ENCODE measurements at places on chromosomes 6 and 20.
A peak's percentile ranks its signal among the peaks of the same experiment; 100 is the strongest.

DNA sequence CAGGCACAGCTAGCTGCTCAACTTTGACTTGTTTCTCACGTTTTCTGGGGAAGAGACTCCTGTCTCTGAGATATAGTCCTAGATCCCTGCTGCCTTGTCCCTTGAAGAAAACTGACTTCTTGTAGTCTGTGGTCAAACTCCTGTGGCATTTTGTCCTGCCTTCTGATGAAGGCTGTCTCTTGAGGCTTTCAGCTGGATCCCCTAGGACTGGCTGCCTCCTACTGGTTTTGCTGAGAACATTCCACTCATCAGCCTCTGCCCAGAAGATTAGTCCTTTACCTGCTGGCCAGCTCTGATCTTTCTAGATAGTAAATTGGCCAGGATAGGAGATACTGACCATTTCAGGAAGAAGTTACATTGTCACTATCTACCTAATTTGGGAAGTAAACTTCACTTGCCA is 71.9 kb upstream of the CNR1 start:
- DNase-seq = peak; percentile 28

DNA sequence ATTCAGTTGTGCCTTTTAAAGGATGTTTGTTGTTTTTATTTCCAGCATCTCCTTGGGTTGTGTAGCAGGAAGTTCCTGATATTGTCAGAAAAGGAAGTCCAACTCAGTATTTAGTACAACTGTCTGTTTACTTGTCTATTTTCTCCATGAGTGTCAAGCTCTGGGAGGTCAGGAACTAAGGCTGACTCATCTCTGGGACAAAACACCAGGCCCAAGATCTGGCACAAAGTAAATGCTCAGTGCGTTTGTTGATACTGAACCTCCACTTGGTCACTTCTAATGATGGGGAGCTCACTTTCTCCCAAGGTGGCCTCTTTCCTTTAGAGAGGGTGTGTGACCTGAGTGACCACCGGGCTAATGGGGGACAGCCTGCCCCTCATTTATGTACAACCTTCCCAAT is 12.6 kb upstream of the PIGU start:
- peak; percentile 27 for DNase-seq

GRCh38 chr6:30071858-30072257 is 3.7 kb downstream of the RNF39 start:
- DNase-seq = no peak

GRCh38 chr6:21022343-21023107 is 488.3 kb downstream of the CDKAL1 start:
- DNase-seq = no peak

GRCh38 chr6:119071576-119071975 is 6.9 kb downstream of the FAM184A start:
- DNase-seq = no peak

DNA sequence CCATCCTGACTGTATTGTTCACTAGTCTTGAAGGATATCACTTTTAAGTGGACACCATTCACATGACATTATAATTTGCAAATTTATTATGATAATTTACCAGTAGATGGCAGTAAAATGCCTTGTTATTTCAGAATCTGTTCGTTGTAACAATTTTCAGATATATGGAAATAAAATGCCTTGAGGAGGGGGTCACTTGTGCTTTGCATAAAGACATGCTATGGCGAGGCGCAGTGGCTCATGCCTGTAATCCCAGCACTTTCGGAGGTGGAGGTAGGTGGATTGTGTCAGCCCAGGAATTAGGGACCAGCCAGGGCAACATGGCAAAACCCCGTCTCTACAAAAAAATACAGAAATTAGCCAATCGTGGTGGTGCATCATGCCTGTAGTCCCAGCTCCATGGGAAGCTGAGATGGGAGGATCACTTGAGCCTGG is 9.0 kb upstream of the NCOA6 start:
- DNase-seq = peak; percentile 70

DNA sequence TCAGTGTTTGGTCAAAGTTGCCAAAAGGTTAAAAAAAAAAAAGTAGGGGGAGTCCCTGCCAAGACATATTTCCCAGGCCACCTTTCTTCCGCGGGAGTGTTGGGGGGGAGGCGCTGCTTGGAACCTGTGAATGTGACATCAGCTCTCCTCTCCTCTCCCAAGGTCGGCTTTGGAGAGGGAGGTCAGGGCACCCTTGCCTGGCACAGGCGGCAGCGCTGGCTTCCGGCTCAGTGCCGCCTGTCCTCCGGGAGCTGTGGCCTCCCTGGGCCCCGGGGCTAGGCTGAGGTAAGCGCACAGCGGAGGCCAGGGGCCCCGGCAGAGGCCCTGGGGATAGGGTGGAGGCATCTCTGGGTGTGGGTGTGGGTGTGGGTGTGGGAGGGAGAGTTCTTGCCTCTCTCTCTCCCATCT is 1.9 kb upstream of the EDN1 start:
- no peak for DNase-seq

GRCh38 chr6:42279144-42279781 is 61.6 kb upstream of the MRPS10 start:
- DNase-seq = no peak

- DNase-seq = peak; percentile 45
Observed at GRCh38 chr20:10040070-10040975, 5.5 kb downstream of the ANKEF1 start.

- no peak for DNase-seq
Observed at GRCh38 chr6:150987371-150987828, 121.9 kb downstream of the MTHFD1L start.

GRCh38 chr6:158474961-158475343 is 84.9 kb upstream of the TMEM181 start:
- DNase-seq = no peak

DNA sequence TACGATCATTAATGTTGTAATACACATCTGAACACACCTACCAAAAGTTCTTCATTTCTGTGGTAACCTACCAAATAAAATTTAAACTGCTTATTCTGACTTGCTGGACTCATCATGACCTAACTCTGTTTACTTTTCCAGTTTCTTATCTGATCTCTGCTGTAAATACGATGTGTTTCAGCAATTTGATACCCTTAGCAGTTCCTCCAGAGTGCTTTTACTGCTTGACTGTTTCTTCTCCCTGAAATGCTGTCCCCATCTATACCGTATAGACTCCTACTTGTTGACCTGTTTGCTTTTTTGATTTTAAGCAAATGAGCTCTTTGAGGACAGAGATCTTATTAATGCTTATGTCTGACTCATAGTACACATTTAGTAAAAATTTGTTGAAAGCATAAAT is 119.5 kb downstream of the SCAF8 start:
- DNase-seq = no peak

GRCh38 chr20:54228841-54229240 is 21.0 kb downstream of the PFDN4 start:
- DNase-seq = no peak

DNA sequence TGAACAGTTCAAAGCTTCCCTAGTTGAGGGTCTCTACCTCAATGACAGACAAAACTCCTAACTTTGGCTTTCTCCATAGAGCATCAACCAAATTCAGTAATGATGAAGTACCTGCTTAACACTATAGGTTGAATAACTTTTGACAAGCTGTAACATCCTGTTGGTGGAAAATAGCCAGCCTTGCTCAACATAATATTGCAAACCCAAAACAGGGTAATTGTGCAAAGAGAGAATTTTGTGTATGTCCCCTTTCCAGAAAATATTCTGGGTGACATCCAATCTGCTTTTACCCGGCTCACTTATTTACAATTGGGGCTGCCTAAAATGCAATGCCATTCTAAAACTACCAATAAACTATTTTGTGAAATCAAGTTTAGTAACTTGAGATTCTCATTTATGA is 72.8 kb downstream of the ATXN1 start:
- DNase-seq = no peak

- DNase-seq = no peak
Observed at GRCh38 chr6:170489836-170490235, 63.3 kb downstream of the PSMB1 start.

- DNase-seq = peak; percentile 84
Observed at GRCh38 chr6:151482290-151482689, 11.5 kb upstream of the CCDC170 start.

GRCh38 chr6:152605342-152605741 is 31.8 kb downstream of the SYNE1 start:
- DNase-seq = no peak

DNA sequence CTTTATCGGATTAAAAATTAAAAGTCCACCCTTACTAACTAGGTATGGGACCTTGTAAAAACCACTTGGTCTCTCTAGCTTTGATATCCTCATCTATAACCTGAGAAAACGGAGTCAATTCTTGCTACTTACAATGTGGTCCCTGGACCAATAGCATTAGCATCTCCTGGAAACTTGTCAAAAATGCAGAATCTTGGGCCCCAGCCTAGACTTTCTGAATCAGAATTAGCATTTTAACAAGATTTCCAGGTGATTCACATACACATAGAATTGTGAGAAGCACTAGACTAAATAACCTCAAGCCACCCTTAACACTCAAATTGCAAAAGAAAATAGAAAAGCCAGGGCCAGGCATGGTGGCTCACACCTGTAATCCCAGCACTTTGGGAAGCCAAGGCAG is 96.6 kb downstream of the RNGTT start:
- DNase-seq = no peak

DNA sequence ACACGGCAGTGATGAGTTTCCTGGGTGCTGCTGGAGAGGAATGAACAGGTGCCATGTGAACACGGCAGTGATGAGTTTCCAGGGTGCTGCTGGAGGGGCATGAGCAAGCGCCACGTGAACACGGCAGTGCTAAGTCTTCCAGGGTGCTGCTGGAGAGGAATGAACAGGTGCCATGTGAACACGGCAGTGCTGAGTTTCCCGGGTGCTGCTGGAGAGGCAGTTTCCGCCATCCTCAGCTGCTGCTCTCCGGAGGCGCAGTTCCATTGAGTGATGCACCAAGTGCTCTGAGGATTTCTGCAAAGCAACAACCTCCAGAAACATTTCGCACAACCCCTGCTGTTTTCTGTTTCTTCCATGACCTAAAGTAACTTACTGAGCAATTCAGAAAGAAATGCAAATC is 155.4 kb downstream of the SMOC2 start:
- no peak for DNase-seq

- no peak for DNase-seq
Observed at GRCh38 chr6:83231146-83231545, 38.0 kb downstream of the RWDD2A start.

DNA sequence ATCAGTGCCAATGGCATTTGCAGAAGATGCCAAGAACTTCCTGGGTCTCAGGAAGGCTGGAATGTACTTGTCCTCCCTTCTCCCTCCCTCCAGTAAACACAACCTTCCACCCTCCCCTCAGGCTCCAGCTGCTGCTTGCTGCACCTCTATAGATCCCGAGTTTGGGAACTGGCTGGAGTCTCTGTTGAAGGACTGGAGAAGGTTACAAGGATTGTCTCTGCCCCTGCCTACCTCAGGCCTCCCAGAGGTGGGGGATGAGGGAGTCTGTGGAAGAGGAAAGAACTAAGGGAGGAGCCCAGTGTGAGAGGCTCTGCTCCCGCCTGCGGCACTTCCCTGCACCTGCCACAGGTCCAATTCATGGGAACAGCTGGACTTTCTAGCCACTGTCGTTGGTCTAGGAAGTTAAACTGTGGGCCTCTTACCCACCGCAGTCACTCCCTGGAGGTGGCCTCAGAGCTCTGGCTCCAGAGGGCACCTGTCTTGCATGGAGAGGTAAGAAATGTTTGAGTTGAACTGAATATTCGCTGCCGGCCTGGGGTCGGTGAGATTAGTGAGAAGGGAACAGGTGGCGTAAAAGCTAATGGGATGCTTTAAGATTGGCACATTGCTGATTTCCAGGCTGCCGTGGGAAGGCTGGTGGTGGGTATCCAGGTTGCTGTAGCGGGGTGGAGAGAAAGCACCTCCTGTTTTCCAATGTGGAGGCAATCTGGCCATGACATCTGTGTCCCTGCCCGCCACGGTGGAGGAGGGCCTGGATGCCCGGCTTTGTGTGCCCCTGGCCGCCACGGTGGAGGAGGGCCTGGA is 54.3 kb downstream of the PPP1R14C start:
- DNase-seq = no peak

DNA sequence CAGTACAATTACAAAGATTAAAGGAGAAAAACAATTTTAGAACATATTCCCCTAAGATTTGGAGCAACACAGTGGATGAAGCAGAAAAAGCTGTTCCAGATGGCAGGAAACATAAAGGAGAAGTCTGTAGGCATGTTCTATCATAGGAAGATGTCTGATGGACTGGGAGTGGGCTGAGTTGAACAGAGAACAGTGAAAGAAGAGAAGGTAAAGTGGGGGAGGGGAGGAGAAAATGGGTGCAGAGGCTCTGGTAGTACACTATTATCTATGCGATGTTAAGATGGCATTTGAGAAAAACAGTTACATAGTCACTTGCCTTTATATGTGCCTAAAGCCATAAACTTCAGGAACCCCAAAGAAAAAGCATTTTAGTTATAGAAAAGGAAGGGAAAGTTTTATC is 4.2 kb upstream of the PHIP start:
- DNase-seq = no peak

DNA sequence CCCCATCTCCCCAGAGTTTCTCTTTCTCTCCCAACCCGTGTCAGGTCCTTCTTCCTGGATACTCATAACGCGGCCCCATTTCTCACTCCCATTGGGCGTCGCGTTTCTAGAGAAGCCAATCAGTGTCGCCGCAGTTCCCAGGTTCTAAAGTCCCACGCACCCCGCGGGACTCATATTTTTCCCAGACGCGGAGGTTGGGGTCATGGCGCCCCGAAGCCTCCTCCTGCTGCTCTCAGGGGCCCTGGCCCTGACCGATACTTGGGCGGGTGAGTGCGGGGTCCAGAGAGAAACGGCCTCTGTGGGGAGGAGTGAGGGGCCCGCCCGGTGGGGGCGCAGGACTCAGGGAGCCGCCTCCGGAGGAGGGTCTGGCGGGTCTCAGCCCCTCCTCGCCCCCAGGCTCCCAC is at the start of gene HLA-F:
TSS of gene HLA-F (plus strand) at position 173 of the 404 bp plus-strand sequence. CDS start at position 203, 30 bp downstream.
- peak; percentile 98 for DNase-seq

GRCh38 chr6:606829-607379 is 50.0 kb downstream of the HUS1B start:
- DNase-seq = no peak

DNA sequence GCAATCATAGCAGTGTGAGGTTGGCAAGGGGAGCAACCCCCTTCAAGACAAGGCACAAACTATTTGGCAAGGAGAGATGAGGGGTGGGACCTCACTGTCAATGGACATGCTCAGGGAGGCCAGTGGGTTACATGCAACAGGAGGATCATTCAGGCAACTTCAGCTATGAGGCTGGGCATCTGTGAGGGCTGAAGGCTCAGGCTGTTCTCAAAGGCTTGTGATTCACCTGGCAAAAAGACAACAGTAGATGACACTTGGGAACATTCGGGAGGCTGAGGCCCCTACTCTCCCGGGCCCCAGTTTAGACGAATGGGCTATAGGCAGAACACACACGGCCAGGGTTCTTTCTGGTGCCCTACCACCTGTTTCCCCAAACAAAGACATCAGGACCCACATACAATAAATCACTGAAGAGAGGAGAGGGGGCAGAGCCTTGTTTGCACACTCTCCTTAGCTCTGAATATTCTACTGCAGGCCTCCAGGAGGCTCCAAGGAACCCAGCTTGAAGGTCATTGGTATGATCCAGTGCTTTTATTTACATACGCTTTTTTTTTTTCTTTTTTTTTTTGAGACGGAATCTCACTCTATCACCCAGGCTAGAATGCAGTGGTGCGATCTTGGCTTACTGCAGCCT is 7.9 kb downstream of the TUBB start:
- no peak for DNase-seq

- peak; percentile 2 for DNase-seq
Observed at GRCh38 chr6:84728602-84729001, 35.8 kb downstream of the TBX18 start.

GRCh38 chr6:52724406-52725121 is 38.7 kb downstream of the GSTA2 start:
- peak; percentile 82 for DNase-seq

Data from suppressor macrophage treated with lipopolysaccharide for 4 hours (primary cell).